ENCODE measurements at places on chromosomes 7 and 10.

- DNase-seq: no peak
Measured at GRCh38 chr10:42491001-42491592, 147.3 kb downstream of the ZNF33B start.

GRCh38 chr7:141722529-141722928 is 14.4 kb downstream of the WEE2 start:
- DNase-seq: no peak

- no peak for DNase-seq
Measured at GRCh38 chr7:77258593-77258992, 59.0 kb upstream of the FGL2 start.

- no peak for DNase-seq
Measured at GRCh38 chr7:7157887-7158271, 24.5 kb upstream of the C1GALT1 start.

DNA sequence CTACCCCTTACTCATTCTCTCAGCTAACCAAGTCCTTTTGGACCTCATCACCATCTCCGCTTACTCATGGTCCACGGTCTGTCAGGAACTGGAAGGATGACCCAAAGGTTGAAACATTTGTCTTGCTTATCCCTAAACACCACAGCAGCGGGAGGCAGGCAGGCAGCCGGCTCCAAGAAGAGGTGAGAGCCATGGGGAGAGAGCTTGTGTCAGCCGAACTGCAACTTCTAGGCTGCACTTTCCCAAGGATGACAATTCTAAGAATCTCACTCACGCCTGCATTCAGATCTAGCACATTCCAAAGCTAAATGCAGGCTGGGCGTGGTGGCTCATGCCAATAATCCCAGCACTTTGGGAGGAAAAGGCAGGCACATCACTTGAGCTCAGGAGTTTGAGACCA is 86.0 kb downstream of the SPDYE5 start:
- DNase-seq: no peak

- no peak for DNase-seq
Measured at GRCh38 chr7:91947948-91948347, 7.3 kb downstream of the AKAP9 start.

DNA sequence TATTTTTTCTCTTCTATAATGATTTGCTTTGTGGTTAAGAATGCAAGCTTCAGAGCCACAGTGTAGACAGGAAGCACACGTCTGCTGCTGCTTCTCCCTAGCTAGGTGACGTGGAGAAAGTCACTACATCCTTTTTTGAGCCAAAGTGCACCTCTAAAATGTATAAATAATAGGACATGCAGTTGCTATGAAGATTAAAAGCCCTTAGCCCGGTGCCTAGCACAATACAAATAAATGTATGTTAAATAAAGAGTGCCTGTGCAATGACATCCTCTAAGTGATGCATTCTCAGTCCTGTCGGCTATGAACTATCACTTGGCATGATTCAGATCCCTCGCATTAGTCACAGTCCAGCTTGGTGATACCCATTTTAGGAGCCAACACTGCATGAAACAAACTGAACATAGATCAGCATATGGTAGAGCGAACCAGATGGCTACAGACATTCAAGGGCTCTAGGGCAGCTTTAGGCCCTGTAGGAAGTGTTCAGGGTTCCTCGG is 4.8 kb upstream of the TRDMT1 start:
- no peak for DNase-seq

DNA sequence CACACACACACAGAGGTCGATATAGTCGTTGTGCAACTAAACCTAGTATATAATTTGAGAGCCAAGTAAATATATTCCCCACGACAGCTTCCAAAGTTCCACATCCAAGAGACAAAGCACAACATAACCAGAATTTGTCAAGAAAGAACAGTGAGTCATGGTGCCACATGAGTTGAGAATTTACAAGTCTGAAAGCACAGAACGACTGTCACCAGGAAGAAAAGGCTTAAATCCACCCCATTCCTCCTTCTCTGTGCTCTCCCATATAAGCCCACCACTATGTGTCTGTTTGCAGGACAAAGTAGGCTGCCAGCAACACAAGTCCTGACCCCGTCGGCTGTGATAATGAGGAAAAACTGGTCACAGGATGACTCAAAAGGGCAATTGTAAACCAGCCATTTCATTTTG is 32.8 kb downstream of the GSAP start:
- DNase-seq: no peak

DNA sequence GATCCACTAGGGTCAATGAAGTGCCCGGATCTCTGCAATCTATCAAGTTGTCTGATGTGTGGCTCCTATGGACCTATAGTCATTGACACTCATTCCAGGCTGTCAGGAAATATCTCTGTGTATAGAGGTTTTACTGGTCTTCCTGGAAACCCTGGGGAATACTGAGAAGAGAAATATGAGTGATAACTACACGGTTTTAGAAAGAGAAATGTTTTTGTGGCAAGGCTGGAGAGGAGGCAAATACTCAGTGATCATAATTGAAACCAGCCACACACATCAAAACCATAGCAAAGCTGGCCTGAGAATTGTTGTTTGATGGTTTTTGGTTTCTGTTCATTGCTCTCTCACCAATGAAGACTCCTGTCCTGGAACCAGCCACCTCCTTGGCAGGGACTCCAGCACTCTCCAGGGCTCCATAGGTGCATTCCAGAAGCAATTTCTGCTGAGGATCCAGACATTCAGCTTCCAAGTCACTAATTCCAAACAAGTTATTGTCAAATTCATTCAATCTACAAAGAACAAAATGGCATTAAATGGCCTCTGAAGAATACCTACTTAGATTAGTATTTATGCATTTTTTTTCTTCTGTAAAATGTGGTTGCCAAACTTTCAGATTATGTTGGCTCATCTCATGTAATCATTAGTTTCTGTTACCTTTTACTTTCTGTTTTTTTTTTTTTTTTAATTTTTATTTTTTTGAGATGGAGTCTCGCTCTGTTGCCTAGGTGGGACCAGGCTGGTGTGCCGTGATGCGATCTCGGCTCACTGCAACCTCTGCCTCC is 108.6 kb upstream of the ABI1 start:
- DNase-seq: no peak

DNA sequence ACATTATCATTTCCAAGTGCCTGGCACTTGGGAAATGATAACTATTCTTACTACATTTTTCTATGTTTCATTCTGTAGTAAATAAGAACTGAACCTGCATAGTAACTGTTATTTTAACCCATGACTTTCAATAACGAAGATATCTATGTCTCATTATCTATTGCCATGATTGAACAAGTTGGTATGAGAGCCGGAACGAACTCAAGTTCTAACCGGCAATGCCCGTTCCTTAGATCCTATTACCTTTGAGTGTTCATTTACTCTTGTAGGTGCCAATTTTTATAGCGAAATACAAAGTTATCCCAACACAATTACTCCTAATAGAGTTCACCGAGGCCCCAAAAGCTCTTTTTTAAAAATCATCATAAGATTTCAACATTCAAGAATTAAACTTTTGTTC is 885 bp upstream of the MET start:
- DNase-seq: no peak

Data from NCI-H1930 (cell line).